Stimulated activated CD8-positive, alpha-beta memory T cell treated with anti-CD3 and anti-CD28 coated beads, Interleukin-4, amount 100 ng/mL, for 4 hours (primary cell): ENCODE measurements at places on chromosomes 5 and 9.
A peak's percentile ranks its signal among the peaks of the same experiment; 100 is the strongest.

- no peak for DNase-seq
Observed at GRCh38 chr5:79745255-79745654, 55.6 kb downstream of the CMYA5 start.

GRCh38 chr5:73278693-73279092 lies 105.7 kb downstream of the TMEM174 start:
- no peak for DNase-seq

DNA sequence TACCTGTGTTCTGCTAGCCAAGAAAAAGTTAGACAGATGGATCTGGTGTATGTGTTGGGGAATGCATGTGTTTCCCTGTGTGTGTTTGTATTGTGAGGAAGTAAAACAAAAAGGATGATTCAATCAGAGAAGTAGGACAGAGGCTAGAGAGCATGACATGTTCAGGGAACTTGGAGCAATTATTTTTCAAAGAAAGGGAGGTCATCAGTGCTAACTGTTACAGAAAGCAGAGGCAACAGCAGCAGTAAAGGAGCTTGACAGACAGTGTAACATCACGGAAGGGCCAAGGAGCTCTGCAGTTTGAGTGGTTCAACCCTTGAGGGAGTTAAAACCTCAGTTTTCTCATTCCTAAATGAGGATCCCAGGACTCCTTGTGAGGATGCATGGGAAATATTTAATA lies 13.2 kb downstream of the SPINK1 start:
- no peak for DNase-seq

DNA sequence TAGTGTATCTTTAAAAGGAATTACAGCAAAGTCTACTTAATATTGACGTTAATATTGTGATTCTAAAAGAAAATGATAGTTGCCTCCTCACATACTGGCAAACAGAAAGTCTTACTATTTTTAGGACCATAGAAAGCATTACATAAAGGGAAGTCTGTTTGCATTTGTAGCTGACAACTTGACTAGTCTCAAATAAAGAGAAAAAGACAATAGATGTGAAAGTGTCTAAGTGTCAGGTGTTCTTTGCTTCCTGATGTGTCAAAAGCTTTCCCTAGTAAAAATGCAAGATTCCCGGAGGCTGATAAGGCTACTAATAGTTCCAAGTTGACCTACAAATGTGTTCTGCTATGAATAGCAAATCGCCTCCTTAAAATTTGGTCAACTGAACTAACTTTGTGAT lies 259.7 kb downstream of the CDH10 start:
- DNase-seq = no peak

DNA sequence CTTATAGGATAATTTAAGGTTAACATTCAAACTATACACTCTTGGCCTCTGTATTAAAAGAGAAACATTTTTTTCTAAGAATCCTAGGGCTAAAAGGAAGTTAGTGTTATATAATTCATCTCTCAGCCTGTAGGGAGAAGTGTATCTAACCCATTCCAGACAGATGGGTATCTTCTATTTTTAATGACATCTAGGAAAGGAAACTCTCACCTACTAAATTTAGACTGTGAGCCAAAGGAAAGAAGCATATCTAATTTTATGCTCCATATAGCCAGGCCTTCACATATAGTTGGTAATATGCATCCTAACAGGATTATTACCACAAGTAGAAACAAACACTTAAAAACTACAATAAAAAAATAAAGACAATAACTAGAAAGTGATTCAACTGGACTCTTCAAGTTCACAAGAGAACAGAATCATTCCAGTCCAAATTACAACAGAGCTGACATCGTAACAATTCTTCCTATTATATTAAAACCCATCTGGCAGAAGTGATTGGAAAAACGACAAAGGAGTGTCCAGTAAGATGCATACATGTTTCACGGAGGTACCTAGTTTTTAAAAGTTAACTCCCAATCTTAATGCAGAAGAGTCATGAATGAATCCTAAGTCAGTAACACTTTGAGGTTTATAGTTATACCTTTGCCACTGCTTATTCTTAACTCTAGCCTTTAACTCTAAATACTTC lies 39.4 kb downstream of the SCAI start:
- DNase-seq = no peak

GRCh38 chr9:68560071-68560844 lies 19.6 kb upstream of the TMEM252 start:
- DNase-seq = peak; percentile 3

DNA sequence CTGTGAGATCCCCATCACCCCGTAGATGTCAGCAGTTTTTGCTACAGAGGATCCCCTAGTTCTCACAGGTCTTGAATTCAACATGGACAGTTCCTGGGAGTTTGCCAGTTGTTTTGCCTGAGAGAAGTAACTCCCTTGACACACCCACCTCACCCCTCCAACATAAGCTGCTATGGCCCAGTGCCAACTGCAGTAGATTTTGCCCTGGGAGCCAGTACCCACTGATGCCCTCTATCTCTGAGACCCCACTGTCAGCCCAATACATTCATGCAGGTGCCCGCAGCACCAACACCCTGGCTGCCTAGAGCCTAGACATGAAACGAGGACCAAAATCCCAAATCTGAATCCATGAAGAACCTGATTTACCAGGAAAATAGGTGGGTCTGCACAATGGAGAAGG lies 583.9 kb upstream of the CTNND2 start:
- DNase-seq = no peak

DNA sequence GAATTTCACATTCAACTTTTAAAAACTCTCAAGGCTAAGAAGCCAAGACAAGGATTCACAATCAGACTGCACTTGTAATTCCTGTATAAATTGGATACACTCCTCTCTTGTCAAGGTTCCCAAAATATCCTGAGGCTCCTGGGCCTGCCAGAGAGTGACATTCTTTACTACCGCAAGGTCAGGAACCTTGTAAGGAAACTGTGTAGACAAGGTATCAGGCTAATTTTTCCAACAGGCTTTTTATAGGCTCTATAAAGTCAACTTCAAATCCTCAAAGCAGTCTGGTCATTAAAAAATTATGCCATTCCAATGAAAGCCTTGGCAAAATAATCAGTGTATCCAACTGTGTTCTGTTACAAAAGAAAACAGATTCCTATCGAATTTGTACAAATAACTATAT lies 15.5 kb upstream of the PAIP1 start:
- DNase-seq = no peak

DNA sequence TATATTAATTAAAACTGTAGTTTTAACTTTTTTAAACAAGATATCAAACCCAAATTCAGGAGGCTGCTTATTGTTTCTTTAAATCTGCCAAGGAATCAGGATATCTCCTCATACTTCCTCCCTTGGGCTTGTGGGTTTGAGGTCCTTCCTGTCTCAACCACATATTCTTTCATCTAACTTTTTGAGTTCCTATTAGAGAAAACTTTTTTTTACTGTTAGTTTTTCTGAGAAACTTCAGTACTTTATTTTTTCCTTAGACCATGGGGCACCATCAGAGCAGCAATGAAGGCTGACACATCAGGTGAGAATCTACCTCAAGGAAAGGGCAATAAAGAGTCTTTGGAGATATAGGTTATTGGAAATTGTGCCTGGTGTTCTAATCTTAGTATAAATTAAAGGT lies 56.7 kb downstream of the TSSK1B start:
- DNase-seq = no peak

DNA sequence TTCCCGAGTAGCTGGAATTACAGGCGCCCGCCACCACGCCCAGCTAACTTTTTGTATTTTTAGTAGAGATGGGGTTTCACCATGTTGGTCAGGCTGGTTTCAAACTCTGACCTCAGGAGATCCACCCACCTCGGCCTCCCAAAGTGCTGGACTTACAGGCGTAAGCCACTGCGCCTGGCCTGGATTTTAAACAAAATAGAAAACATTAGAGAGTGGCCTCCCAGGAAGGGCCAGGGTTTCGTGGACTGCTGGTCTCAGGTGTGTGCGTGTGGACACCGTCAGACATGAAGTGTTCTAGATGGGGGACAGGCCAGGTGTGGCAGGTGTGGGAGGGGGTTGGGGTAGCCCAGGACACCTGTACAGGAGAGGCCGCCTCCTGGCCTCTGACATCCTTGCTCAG lies 7.0 kb upstream of the GBGT1 start:
- DNase-seq = no peak

DNA sequence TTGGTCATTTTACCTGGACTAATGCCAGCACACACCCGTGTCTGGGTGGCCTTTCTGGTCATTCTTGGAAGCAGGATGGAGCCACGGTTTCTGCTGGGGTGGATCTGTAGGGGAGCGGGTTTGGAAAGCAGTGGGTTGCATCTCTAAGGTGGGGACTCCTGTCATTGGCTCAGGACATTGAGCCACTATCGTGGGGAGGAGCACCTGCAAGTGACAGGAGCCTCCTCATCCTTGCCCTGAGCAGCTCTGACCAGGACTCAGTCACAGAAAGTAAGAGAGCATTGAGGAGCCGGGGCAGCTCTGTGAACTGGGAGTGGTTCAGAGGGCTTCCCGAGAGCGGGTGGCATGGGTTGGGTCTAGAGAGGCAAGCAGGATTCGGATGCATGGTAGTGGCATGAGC lies 3.7 kb downstream of the B4GALT7 start:
- no peak for DNase-seq

GRCh38 chr9:110479481-110479880 lies 100.1 kb downstream of the SVEP1 start:
- no peak for DNase-seq

DNA sequence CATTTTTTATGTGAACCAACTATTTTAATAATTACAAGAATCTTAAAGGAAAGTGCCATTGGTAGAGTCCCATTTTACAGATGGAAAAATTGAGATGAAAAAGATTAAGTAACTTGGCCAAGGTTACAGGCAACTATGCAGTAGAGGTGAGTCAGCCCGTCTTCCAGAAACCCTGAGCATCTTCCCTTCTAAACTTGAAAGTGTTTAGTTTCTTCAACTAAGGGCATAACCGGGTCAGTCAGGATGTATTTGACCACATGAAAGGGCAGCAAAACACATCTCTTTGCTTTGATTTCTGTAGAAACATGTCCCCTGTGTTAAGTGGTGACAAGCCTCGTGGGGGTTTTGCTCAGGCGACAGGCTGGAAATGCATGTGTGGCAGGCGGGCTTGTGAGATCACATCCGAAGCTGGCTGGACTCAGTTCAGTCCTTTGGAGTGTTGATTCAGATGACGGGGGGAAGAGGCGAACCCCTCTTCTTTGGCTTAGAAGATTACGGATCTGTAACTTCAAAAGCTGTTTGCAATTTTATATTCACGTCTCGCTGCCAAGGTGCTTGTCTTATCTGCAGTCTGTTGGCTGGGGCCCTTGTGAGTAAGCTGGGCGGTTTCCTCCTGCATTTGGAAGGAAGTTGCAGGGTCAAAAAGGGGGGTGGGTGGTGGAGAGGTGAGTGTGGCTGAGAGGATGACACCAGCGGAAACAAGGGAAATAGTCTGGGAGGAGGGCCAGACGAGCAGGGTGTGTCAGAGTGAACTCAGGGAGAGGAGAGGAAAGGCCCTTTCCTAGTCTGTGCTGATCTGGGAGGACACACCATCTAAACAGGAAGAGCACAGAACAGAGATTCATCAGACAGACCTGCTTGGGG lies 78.9 kb upstream of the RPS23 start:
- DNase-seq = peak; percentile 47

DNA sequence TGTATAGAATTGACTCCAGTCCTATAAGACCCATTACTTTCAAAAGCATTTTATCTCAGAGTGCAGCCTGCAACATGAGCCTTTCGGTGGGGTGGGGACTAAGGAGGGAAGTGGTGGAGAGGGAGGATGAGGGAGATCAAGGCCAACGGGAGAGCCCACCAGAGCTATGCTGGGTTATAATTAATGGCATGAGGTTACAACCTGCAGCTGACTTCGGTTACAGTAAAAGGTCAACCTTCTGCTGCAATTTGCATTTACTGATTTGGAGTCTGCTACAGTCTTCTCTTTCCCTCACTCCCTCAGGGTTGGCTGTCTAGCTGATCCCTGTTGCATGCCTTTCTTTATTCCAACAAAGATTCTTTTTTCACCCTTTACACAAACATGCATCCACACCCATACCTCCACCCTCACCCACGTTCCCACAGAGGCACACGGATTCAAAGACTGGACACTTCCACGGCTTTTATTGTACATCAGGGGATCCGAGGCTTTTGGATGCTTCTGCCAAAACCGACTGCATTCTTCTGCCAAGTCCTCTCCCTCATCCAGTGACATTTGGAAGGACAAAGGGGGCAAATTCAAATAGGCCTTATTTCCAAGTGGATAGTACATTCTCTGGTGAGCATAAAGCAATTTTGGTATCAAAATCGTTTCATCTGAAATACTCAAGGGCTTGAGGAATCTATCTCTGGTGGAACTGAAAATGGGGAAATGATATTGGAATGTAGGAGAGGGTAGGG lies 381.2 kb downstream of the NFIB start:
- DNase-seq = no peak

DNA sequence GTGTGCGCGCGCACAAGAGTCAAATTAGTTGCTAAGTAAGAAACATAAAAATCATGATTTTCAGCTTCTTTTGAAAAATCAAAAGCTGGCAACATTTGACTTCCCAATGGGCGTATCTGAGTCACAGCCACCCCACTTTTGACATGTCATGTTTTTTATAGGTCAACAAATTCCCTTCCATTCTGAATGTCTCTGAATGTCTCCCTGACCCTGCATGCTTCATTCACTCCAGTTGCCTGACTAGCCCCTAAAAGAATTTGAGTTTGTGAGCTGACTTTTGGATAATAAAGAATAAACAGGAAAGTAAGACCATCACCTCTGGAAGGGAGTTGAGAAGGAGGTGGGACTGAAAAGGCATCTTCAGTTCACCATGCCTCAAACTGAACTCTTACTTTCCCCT lies 20.2 kb upstream of the GLIS3 start:
- no peak for DNase-seq

DNA sequence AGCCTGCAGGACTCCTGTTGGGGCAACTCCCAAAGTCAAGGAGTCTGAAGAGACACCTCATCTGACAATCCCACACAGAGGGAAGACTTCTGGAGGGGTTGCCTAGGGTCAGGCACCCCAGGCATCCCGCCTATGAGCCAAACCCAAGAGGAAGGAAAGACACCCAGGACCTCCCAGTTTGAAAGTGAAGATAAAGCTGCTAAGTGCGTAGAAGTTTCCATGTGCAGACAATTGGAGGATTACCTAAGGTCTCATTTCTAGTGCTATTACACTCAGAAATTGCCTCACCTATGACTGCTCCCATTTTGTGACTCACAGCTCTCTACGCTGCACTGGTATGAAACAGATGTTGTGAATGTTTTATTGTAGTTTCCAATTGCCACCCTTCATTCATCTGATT lies 322.9 kb downstream of the SLIT3 start:
- no peak for DNase-seq
